ENCODE measurements at places on chromosomes 16 and 17. TPM values are rescaled to one million over a fixed set of nuclear protein-coding genes. Genes with fewer than 3 reads are reported as not detected.

The ANKRD40CL gene
- total RNA-seq, result not detected

The NPIPA8 gene
- not detected for total RNA-seq

The ATMIN gene
- total RNA-seq, result 23.1 TPM

The CACNB1 gene
- total RNA-seq, result 6.9 TPM

The CYB5B gene
- total RNA-seq, result 84.9 TPM

The PLD6 gene
- 1.1 TPM for total RNA-seq
